ENCODE measurements at places on chromosomes 3 and 15.
A peak's percentile ranks its signal among the peaks of the same experiment; 100 is the strongest.

GRCh38 chr15:71103102-71103676 lies 12.1 kb upstream of the THSD4 start:
- peak; percentile 58 for DNase-seq

DNA sequence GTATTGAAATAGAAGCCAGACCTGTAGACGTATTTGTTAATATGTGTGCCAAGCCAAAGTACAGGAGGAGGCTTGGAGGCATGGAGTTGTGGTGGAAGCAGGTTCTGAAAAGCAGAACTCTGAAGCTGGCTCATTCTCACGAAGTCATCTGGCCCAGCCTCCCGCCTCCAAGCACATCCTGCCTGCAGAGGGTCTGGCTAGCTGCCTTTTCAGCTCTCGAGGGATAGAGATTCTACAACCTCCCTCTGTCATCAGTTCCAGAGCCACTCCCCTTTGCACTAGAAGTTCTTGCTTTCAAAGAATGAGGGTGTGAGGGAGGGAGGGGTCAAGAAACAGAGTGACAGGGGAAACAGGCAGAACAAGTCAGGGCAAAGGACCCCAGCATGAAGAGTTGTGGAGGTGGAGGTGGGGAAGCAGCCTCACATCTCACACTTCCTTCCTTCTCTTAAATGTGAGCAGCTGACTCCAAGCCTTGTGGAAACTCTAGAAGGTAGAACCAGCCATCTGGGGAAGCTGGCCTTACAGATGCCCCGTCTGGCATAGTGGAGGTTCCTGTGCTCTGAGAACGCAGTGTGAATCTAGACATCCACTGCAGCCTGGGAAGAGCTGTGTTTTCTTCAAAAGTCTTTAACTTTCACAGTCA lies 95.3 kb downstream of the SLC49A4 start:
- DNase-seq: peak; percentile 18

- peak; percentile 56 for DNase-seq
Observed at GRCh38 chr3:141412936-141413354, 44.6 kb downstream of the ZBTB38 start.

GRCh38 chr15:47587940-47588802 lies 129.1 kb upstream of the SEMA6D start:
- no peak for DNase-seq

DNA sequence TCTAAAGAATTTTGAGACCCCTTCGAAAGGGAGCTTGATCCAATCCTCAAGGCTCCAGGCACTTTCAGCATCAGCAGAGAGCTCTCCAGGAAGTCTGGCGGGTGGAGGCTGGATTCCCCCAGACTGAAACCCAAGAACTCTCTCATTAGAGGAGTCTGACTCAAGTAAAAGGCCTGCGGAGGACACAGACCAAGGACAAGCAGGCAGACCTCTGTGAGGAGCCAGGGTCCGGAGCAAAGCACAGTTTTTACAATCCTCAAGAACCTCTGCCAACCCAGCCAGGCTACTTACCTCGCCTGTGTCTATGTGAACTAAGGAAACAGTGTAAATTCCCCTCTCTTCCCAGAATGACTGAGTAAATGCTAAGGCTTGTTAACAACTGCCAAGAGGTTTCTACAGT lies 86.2 kb downstream of the FBN1 start:
- peak; percentile 81 for DNase-seq

DNA sequence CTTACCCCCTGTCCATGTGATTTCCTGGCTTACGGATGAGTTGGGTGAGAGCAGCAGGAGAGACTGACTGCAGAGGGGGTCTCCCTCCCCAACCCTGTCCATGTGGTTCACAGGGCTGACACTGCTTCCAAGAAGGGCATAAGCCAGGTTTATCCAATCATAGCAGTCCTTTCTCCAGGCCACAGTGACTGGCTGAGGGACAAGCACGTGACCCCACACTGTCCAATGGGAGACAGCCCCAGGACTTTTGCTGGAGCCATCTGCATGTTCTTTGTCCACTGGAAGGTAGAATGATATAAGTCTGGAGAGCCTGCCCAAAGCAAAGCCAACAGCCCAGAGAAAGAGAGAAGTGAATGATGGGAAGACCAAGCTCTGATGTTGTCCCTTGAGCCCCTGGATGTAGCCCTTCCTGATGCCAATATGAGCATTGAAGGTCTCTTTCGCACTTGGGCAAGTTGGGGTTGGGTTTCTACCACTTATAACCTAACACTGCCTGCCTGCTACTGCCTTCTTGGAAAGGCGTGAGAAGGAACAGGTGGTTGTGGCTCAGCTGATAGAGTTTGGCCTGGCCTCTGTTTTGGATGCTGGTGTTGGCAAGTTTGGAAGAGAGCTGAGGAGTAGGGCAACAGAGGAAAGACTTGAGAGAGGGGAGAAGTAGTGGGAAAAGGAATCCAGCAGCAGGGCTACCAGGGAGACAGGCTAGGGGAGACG lies 41.3 kb upstream of the GRIP2 start:
- DNase-seq: no peak

DNA sequence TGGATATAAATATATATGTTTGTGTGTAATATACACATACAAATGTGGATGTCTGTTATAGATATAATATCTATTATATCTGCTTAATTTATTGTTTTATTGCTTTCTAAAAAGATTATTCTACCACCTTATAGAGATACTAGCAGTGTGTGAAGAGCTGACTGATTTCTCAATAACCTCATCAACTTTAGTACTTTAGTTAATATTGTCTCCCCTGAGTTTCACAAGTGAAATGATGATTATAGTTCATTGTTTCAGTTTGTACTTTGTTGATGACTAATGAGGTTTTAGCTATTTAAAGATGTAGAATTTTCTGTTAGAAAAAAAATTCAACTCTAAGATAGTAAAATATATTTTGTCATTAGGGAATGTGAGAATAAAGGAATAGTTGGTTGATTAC lies 11.4 kb downstream of the RSRC1 start:
- no peak for DNase-seq

DNA sequence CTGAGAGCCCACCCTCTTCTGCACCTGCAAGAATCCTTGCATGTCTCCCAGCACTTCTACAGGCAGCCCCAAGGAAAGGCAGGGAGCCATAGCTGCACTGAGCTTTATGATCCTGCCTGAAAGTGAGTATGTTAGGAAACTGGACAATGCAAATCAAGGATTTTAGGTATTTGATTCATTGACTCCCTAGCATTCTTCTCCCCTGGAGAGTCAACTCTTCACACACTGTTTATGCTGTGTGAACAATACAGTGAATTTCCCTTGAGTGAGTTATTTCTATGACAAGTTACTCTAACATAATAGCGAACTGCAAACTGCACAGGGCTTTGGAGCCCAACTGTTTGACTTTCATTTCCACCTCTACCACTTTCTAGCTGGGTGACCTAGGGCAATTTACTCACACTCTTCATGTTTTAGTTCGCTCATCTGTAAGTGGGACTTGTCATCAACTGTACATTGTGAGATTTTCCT lies 96.0 kb upstream of the PHLDB2 start:
- DNase-seq: no peak

DNA sequence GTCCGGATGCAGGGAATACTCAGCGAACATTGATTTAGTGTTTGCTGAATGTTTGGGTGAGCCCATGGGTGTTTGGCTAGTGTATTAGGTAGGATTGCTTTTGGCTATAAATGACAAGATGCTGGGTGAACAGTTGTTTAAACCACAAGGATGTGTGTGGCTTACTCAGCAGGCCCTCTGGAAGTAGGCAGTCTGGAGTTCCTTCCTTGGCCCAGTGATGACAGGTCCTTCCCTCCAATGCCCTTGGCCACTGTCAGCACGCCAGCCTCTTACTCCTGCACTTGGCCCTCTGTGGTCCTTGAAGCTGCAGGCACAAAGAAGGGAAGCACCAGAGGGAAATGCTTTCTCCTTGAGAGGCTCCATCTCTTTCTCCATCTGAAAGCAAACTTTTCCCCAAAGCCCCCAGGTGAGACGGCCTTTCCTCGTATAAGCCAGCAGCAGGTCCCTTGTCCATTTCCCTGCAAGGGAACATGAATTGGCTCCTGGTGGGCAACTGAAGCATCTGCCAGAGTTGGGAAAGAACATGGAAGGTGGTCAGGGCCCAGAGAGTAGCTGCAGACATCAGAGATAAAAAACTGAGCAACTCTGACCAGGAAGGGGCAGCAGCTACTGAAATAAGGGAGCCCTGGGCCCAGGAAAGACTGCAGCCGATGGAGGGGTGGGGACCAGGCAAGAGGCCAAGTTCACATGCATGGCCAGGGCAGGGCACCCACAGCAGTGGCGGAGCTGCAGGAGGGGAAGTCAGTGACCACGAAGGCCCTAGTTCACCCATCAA lies 105.0 kb downstream of the TPRA1 start:
- DNase-seq: no peak

DNA sequence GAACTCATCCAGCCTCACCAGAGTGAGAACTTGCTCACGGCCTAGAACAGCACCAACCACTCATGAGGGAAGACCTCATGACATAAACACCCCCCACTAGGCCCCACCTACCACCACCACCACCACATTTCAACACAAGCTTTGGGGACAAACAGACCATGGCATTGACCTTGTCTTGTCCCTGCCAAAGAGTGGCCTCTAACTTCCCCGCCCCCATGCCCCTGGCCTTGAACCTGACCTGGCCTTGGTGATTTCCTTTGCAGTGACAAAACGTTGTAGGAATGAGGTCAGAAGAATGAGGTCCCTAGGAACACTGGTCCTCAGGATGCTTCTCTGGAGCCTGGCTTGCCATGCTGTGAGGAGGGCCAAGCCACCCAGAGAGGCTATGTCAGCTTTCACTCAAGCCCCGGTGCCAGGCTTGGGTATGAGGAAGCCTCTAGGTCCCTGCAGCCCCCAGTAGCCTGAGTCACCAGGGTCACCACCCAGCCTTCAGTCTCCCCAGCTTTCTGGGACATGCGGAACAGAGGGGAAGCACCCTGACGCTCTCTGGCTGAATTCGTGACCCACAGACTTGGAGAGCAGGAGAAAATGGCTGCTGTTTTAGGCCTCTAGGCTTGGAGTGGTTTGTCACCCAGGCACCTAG lies 57.9 kb downstream of the TPRA1 start:
- no peak for DNase-seq

DNA sequence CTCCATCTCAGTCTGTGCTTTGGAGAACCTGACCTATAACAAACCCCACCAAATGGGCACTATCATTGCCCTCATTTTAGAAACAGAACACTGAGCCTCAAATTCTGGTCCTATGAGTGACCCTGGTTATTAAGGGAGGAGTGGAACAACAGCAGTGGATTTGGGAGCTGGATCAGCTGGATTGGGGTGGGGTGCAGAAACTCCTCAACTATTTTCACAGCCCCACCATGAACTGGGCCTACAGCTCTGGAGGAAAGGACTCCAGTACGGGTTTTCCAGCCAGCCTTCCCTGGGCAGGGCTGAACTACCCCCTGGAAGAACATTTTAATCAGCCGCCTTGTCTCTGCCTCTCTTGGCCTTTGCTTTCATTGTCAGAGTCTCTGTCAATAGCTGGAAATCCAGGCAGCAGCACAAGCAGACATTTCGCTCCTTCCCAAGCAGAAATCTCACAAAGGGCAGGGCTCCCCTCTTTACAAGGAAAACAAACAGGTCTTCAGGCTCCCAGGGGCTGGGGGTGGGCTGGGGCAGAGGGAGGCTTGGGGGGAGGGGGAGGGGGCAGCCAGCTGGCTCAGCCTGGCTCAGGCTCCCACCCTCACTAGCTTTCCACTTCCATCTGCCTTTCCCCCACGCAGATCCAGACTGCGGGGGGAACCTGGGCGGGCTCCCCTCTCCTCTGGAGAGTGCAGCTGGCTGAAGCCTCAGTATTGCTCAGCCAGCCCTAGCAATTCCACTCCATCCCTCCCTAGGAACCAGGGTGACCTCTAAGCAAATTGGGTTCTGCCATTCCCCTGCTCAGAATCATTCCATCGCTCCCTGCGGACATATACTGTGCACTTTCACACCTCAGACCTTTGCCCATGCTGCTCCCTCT lies 13.7 kb upstream of the TLE3 start:
- DNase-seq: peak; percentile 40

DNA sequence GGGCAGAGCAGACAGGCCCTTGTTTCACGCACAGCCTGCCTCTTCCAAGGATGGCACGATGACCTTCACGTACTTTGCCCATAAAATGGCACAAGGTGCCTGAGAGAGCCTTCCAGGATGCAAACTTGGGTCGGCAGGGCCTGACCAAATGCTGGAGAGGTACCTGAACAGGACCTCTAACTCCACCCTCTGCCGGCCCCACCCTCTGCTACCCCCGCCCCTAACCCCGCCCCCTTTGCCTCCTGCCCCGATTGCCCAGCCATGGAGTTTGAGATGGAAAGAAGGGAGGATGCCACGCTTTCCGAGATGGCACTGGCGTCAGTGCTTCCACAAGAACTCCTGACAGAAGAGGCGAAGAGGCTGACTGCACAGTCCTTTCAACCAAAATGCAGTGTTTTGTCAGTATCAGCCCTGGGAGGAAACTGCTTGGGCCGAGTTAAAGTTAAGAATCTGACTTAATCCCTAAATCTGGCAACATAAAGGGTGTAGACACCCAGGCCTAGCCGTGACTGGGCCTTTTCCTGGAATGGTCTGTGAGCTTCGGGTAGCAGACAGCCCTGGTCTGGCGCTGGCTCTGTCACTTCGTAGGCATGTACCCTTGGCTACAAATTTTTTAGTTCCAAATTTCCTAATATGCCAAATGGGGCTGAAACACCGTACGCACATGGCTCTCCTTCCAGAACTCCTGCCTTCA lies 230.3 kb upstream of the RGMA start:
- no peak for DNase-seq

- DNase-seq: peak; percentile 85
Observed at GRCh38 chr3:128385080-128385832, 81.4 kb downstream of the DNAJB8 start.

- DNase-seq: no peak
Observed at GRCh38 chr3:143633816-143634215, 214.5 kb downstream of the SLC9A9 start.

- no peak for DNase-seq
Observed at GRCh38 chr3:176378789-176379188, 818.5 kb downstream of the TBL1XR1 start.

DNA sequence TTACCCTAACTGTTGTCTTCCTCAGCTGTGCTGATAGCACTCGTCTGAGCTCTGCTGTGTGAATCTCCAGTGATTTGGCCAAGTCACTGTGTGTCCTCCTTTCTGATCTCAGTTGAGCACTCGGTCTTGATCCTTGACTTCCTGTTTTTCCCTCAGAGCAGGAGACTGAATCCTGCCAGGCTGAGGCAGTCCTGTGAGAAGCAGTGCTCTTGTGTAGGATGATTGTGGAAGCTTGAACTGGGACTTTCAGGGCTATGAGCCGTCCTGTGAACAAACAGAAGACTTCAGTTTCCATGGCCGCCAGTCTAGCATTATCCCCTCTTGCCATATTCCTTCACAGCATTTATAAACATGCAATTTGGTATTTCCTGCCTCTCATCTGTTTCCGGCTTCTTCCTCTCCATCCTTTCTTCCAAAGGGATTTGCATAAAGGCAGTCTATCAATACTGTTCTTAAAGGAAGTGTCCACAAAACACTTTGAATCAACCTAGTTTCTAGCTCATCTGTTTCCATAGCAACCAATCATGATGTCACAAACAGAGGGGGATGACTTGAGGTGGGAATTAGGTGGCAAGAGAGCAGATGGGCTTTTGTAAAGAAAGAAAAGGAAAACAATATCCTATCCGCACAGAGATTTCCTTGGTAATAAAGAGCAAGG lies 237.2 kb downstream of the AGBL1 start:
- no peak for DNase-seq

- no peak for DNase-seq
Observed at GRCh38 chr3:167493244-167493643, 19.4 kb upstream of the SERPINI2 start.

- DNase-seq: no peak
Observed at GRCh38 chr15:77746254-77747174, 113.8 kb upstream of the LINGO1 start.

- no peak for DNase-seq
Observed at GRCh38 chr3:23071758-23072157, 131.4 kb upstream of the UBE2E2 start.

- no peak for DNase-seq
Observed at GRCh38 chr3:126476166-126477060, 722 bp upstream of the ZXDC start.

All from HFFc6 (cell line).